ENCODE measurements at places on chromosomes 7 and 10.

- no peak for DNase-seq
Measured at GRCh38 chr10:75109459-75109778, 2.0 kb upstream of the SAMD8 start.

- DNase-seq = no peak
Measured at GRCh38 chr10:104293781-104294321, 24.9 kb downstream of the GSTO2 start.

DNA sequence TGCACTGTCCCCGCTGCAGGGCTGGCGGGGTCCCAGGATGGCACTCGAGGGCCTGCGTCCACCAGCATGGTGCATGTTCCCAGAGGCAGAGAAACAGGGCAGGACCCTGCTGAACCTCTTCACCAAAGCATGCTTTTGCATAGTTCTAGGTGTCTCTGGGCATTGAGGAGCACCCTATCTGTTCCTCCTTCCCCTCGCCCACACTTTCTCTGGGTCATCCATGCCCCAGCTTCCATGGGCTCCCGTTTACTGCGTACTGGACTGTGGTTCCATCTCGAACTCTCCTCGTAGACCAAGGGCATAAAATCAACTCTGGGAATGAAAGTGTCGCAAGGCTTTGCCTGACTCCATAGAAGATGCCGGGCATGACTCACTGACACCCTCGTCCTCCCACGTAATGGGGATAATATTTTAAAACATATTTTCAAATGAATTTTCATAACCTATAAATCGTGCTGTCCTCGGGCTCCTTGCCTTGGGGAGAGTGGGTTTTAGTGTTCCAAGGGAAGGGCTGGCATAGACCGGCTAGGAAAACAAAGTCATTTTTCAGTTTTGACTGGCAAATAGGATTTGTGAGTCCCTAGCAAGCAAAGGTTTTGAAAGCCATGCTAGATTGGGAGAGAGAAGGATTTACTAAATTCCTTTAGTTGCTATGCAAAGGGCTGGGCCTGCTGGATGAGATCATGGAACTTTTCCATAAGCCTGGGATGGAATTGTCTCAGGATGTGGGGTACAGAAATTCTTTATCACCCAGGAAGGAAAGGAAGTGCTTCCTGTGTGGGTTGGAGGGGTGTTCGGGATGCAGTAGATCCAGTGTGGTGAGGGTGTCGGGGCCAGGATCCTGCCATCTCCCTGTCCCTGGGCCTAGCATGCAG lies 498.7 kb upstream of the MKI67 start:
- no peak for DNase-seq

GRCh38 chr10:74771054-74771453 lies 55.3 kb upstream of the KAT6B start:
- no peak for DNase-seq

GRCh38 chr10:30510932-30511700 lies 77.1 kb downstream of the MAP3K8 start:
- no peak for DNase-seq

- no peak for DNase-seq
Measured at GRCh38 chr7:135774284-135774683, 25.7 kb upstream of the FAM180A start.
